CD4-positive, alpha-beta T cell (primary cell): ENCODE measurements at places on chromosomes 6 and 20. TPM values are rescaled to one million over a fixed set of nuclear protein-coding genes. Genes with fewer than 3 reads are reported as not detected.

DNA sequence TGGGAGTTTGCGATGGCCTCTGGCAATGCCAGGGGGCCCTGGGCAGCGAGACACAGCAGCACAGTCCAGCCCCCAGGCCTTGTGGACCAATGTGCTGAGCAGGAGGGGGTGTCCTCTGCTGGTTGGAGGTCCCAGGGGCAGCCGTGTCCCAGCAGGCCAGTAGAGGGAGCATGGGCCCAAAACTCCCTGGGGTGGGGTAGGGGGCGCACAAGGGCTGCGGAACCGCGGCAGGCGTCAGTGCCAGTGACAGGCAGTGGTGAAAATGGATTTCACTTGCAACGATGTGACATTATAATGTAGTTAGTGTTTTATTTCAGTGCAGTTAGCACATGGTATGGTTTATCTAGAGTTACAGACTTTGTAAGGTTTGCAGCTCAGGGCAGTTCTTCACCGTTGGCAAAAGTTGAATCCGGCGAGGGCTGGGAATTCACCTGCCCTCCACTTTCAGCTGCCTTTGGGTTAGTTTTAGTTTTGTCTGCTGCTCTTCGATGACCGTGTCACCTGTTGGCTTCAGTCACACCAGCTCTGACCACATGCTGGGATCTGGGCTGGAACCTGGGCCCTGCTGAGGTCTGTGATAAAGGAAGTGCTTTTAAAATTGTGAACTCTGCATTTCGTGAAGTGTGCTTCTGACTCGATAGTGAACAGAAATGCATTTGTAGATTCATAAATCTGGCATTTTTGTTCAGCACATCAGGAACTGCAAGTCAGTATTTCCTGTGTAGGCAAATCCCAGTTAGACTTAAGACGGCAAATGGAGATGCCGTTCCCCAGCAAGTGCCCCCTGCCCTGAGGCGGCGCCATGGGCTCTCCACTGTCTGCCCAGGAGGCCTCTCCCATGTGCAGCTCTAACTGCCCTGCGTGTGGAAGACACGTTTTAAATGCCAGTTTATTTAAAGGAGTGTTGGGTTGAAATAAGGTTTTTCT is 46.8 kb downstream of the PYGB start:
- no peak overlapping the region for H3K27ac ChIP-seq
- no peaks in the 10 kb centered on the region for H3K27me3 ChIP-seq
- H3K36me3 ChIP-seq = peaks cover 40% of the 10 kb centered on the region
- H3K4me1 ChIP-seq = peaks cover 5% of the 10 kb centered on the region
- H3K4me3 ChIP-seq = no peak overlapping the region
- DNase-seq = peak; percentile 51

- no peaks in the 10 kb centered on the region for H3K36me3 ChIP-seq
- no peak overlapping the region for H3K27ac ChIP-seq
- DNase-seq = no peak
Measured at GRCh38 chr6:16243055-16243454, 4.7 kb downstream of the GMPR start.

- H3K27ac ChIP-seq = no peak overlapping the region
- no peak for DNase-seq
- no peaks in the 10 kb centered on the region for H3K4me1 ChIP-seq
- no peaks in the 10 kb centered on the region for H3K36me3 ChIP-seq
Measured at GRCh38 chr20:49420811-49421295, 61.6 kb downstream of the KCNB1 start.

DNA sequence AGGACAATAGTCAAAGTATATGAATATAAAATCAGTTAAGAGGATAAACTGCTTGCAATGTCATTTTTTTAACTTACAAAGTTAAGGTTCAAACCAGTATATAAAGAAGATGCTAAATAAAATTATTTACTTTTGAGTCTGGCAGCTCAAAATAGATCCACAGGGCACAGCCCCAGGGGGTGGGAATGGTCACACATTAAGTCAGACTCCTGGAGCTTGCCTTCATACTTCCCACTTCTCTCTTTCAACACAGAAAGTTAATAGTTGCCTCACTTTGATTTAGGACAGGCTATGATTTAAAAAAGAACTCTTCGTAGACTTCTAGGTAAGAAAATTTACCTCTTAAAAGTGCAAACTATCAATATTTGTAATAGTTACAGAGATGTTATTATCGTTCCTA is 158.3 kb upstream of the RUNX2 start:
- H3K27me3 ChIP-seq = no peaks in the 10 kb centered on the region
- no peak overlapping the region for H3K27ac ChIP-seq
- no peak overlapping the region for H3K4me3 ChIP-seq
- H3K4me1 ChIP-seq = no peaks in the 10 kb centered on the region

DNA sequence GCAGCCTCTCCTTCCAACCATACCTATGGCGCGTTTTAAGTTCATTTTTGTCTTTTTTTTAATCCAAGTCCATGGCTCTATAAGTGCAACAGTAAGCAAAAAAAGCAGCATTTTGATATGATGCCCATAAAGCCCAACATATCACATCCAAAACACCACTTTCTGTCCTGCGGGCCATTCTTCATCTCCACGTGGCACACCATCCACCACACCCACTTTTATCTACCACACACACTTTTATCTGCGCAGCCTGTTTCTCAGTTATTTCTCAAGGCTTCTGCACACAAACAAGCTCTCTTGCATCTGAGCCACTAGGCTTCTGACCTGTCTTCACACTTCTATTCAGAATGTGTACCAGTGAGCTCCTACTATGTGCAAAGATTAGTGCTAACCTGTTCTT is 5.3 kb downstream of the GCLC start:
- H3K4me3 ChIP-seq = no peak overlapping the region
- no peak overlapping the region for H3K27ac ChIP-seq
- DNase-seq = no peak
- H3K27me3 ChIP-seq = no peaks in the 10 kb centered on the region
- H3K36me3 ChIP-seq = no peaks in the 10 kb centered on the region

GRCh38 chr6:13012296-13012695 is 295.7 kb downstream of the PHACTR1 start:
- DNase-seq = no peak
- no peak overlapping the region for H3K27ac ChIP-seq
- no peaks in the 10 kb centered on the region for H3K36me3 ChIP-seq
- peaks cover 9% of the 10 kb centered on the region for H3K4me1 ChIP-seq

DNA sequence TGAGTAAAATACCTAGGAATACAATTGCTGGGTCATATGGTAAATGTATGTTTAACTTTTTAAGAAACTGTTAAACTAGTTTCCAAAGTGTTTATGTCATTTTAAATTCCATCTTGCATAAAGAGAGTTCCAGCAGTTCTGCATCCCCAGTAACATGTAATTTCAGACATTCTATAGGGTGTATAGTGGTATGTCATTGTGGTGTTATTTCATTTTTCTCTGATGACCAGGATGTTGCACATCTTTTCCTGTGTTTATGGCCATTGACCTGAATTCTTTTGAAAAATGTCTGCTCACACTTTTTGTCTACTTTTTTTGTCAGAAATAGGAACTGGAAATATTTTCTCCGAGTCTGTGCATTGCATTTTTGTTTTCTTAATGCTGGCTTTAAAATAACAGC is 128.9 kb downstream of the TMEM200A start:
- no peaks in the 10 kb centered on the region for H3K36me3 ChIP-seq
- no peaks in the 10 kb centered on the region for H3K27me3 ChIP-seq
- H3K4me3 ChIP-seq = no peak overlapping the region
- no peak for DNase-seq
- no peak overlapping the region for H3K27ac ChIP-seq

DNA sequence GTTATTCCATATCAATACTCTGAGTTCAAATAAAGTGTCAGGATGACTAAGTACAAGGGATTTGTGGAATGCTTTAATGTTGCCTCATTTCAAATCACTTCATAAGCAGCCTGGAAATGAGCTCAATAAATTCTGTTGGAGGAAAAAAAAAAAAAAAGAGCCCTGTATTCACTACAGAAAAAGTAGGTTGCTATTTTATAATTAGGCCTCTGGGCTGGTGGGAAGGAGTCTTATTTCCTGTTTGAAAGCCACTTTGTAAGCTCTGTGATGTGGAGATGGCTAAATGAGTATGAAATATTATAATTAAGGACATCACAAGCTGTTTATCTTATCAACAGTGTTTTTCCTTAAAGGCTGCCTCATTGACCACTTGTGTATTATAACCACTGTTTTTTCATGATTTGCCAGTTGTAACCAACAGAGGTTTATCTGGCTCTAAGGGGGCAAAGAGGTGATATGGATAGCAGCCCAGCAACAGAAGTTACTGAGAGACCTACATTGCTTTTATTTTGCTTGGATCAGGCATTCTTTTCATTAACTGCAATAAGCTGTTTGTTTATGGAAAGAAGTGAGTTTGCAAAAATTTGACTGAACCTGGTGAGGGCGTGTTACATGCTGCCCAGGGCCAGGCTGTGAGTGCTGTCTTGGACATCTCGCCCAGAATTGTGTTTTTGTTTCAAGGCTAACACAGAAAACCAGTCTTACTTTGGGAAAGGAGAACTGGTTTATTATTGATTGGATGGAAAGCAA is 563.3 kb upstream of the MAP3K7 start:
- no peaks in the 10 kb centered on the region for H3K36me3 ChIP-seq
- no peaks in the 10 kb centered on the region for H3K4me1 ChIP-seq
- no peak for DNase-seq

GRCh38 chr6:5979650-5980420 is 26.9 kb downstream of the NRN1 start:
- DNase-seq = no peak
- no peak overlapping the region for H3K27ac ChIP-seq
- H3K4me1 ChIP-seq = peaks cover 10% of the 10 kb centered on the region
- no peaks in the 10 kb centered on the region for H3K36me3 ChIP-seq

Gene ANKEF1
- total RNA-seq = 1.3 TPM

Gene GSTA1
- not detected for total RNA-seq

Gene SNTA1
- 5.2 TPM for total RNA-seq

Gene UQCC2
- total RNA-seq = 9.3 TPM

Gene RAET1G
- total RNA-seq = not detected
